ENCODE measurements at places on chromosomes 11 and 22. TPM values are rescaled to one million over a fixed set of nuclear protein-coding genes. Genes with fewer than 3 reads are reported as not detected.

Gene FJX1
- total RNA-seq = 33.4 TPM

Gene TRIM51
- total RNA-seq = not detected

Gene ARHGAP42
- total RNA-seq = 26.7 TPM

Gene GGT5
- 0.23 TPM for total RNA-seq

Gene TMEM86A
- total RNA-seq = 1.8 TPM

Gene DMC1
- 1.5 TPM for total RNA-seq

Gene OR51E2
- 0.59 TPM for total RNA-seq

Gene APOBEC3F
- 6.5 TPM for total RNA-seq

Gene GPR83
- 0.09 TPM for total RNA-seq

Gene CRYBB2
- not detected for total RNA-seq

Gene PRR33
- not detected for total RNA-seq

Gene SLC22A6
- not detected for total RNA-seq

Gene CALCA
- not detected for total RNA-seq

Gene TRPT1
- 29.4 TPM for total RNA-seq

Gene FBLN1
- total RNA-seq = 80.2 TPM

Gene SPA17
- total RNA-seq = 5.0 TPM

Gene FAM111A
- total RNA-seq = 46.3 TPM

Gene PACSIN3
- total RNA-seq = 15.7 TPM

Gene C22orf42
- not detected for total RNA-seq

Gene SLC37A2
- total RNA-seq = 0.30 TPM

Gene AKIP1
- total RNA-seq = 39.5 TPM

Gene C11orf97
- not detected for total RNA-seq

Gene ELMOD1
- total RNA-seq = 2.8 TPM

Gene YPEL4
- total RNA-seq = 0.89 TPM

Gene EHF
- total RNA-seq = 16.0 TPM

Gene ACRV1
- not detected for total RNA-seq

Gene P2RX6
- total RNA-seq = 4.5 TPM

Gene APOA5
- not detected for total RNA-seq

Gene BLID
- 46.5 TPM for total RNA-seq

Gene GSTT2
- total RNA-seq = not detected

Gene TMEM191C
- total RNA-seq = 0.30 TPM

Gene SNU13
- 65.6 TPM for total RNA-seq

Gene RAB3IL1
- 2.1 TPM for total RNA-seq

Gene TBC1D22A
- total RNA-seq = 15.9 TPM

Gene SCGB2A2
- not detected for total RNA-seq

Gene OR52H1
- total RNA-seq = 0.30 TPM

Gene ZNF215
- total RNA-seq = 6.1 TPM

Gene UBQLNL
- 0.05 TPM for total RNA-seq

Gene RASL10A
- total RNA-seq = not detected

Gene ARHGAP20
- total RNA-seq = 4.5 TPM

Gene HSCB
- total RNA-seq = 9.4 TPM

Gene OR5T3
- total RNA-seq = not detected

Gene NCF4
- not detected for total RNA-seq

Gene SLC35F2
- 27.4 TPM for total RNA-seq

Gene PRODH
- total RNA-seq = not detected

Gene DPP3
- total RNA-seq = 63.9 TPM

Gene TMA7B
- total RNA-seq = not detected

Gene MICAL2
- total RNA-seq = 246 TPM
